SK-MEL-5 (cell line): ENCODE measurements at places on chromosomes 5 and 9. TPM values are rescaled to one million over a fixed set of nuclear protein-coding genes. Genes with fewer than 3 reads are reported as not detected.

DNA sequence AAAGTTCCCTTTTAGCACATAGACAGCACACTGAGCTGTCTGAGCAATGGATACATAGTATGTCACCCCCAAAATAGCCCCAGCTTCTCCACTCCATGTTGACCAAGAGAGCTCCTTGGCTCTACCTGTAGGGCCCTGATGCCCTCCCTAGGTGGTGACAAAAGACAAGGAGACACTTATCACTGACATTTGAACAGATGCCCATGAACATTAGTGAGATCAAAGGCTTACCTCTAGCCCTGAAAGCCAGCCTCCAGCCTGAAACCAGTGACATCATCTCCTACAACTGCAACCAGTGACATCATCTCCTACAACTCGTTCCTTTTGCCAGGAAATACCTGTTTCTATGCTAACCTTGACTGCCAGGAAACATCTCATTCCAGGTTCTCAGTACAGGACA is 122.7 kb downstream of the FSTL4 start:
- no peak for DNase-seq

DNA sequence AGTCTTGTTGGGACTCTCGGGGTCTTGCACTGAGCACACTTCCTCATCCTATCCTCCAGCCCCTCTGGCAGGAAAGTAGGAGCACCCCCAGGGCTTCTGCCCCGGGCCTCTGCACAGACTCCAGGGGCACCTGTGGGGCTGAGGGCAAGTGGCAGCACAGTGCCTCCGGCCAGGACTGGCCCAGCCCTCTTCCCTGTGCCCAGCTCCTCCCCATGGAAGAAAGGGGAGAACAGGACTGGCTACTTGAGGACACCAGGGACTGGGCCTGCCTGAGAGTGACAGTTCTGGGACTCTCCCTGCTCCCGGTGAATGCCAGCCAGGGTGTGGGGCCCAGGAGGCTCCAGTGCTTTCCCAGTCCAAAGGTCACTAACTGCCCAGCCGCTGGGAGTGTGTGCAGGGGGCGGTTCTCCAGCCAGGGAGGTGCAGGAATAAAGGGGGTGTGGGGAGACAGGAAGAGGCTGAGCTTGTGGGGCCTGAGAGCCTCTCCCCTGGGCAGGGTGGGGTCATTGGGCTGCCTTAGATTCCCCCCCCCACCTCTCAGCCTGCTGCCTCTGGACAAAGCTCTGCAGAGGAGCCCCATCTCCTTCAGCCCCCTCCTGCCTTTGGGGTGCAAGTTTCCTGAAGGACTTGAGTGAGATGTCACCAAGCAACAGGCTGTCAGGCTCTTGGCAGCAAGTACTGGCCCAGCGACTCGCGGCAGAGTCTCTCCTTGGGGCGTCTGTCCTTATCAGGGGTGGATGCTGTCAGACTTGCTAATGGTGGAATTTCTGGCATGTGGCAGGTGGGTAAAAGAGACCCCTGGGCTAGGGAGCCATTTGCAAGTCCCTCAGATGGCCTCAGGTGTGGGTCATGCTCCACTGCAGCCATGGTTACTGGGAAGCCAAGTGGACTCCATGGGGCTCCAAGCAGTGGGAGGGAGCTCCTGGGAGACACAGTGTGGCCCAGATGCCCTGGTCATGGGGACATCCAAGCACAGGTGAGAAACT is 19.1 kb upstream of the JADE2 start:
- no peak for DNase-seq

DNA sequence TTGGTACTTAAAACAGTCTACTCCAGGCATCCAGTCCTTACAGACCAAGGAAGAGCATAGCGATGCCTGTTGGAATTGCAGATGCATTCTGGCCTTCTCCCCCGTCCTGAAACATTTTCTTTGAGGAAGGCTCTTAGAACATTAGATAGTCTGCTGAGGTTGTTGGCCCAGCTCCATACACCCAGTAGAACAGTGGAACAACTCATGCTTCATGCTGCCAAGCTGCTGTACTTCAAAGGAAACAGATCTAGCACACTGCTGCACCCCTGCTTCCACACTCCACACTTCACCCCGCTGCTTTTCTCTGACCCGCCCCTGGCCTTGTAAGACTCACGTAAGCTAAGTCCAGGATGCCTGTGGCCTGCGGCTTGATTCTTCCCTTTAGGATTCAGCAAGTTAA is 33.4 kb upstream of the NCS1 start:
- peak; percentile 49 for DNase-seq

DNA sequence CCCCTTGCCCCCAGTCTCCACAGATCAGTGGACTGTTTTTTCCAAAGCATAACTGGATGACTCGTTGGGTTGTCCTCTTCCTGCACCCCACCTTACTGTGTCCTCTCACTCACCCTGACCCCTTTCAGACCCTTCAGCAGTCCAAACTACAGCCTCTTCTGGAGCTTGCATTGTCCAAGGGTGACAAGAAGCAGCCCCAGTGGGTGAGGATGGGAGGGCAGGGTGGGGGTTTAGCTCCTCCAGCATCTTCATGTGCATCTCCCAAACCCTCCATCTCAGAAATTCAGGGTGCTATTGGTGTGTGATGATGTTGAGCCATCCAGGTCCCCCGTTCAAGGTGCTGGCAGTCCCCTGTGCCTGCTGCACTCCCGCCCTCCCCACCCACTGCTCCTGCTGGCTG is 62.4 kb upstream of the COL15A1 start:
- DNase-seq: no peak

GRCh38 chr5:672329-673160 is 20.6 kb downstream of the TPPP start:
- peak; percentile 44 for DNase-seq

NR6A1 gene
- 7.8 and 8.0 TPM in 2 replicates for total RNA-seq

LSM11 gene
- 2.2 and 2.5 TPM in 2 replicates for total RNA-seq

DNA sequence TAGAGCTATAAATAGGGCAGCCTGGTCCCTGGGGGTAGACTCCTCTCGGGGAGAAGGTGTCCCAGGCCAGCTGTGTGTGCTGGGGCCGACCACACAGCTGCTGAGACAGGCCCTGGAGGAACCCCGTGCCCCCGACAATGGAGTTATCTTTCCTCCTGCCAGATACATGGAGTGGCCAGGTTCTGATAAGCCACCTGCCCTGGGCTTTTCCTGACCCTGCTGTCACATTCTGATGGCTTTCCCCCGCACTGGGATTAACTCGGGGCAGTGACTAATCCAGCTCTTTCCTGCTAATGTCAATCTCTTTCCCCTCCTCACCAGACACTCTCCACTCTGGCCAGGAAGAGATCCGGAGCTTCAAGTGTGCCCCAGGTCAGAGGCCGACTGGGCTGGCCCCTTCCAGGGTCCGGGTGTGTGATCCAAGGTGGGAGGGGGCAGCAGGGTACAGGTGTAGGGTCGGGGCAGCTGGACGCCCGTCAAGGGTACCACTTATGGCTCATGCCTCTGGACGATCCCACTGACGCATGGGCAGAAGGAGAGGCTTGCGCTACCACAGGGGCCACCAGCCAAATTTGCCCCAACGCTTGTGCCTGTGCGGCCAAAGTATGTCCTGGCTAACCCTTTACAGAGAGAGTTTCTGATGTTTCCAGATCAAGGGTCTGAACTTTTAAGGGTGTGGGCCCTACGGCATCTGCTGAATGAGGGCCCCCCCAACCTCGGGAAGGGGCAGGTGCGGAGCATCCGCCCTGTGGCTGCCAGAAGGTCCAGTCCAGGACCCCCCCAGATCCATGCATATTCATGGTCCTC is 20.6 kb upstream of the COL5A1 start:
- DNase-seq: no peak

GRCh38 chr9:14139287-14139686 is 174.7 kb downstream of the NFIB start:
- no peak for DNase-seq

GRCh38 chr5:25995209-25995608 is 1043.2 kb downstream of the CDH9 start:
- peak; percentile 64 for DNase-seq

PCDHB2 gene
- 0.95 and 1.8 TPM in 2 replicates for total RNA-seq

NUTM2F gene
- not detected in 2 replicates for total RNA-seq

EGFL7 gene
- 61.5 and 66.9 TPM in 2 replicates for total RNA-seq

PHYHD1 gene
- 4.5 and 5.2 TPM in 2 replicates for total RNA-seq

DNA sequence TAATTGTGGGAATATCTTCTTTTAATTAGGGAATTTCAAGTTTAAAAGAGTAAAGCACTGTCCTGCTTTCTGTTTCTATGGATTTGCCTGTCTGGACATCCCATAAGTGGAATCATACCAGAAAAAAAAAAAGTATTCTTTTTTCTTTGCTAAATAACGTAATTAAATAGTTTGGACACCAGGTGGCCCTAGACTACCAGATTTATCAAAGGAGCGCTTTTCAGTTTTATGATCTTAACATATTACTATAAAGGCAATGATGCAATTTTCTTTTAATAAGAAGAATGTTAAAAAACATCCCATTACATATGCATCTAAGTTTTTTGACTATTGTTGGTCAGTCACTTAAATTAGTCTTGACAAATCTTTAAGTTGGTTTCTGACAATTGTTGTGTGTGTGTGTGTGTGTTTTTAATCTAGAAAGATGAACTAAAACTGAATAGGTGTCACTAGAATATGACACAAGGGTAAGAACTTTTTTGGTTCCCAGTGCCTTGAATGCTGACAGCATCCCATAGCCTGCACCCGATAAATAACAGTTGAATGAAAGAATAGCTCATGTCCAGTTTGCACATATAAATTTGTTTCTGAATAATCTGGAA is 49.5 kb downstream of the C5orf22 start:
- DNase-seq: peak; percentile 79

DNA sequence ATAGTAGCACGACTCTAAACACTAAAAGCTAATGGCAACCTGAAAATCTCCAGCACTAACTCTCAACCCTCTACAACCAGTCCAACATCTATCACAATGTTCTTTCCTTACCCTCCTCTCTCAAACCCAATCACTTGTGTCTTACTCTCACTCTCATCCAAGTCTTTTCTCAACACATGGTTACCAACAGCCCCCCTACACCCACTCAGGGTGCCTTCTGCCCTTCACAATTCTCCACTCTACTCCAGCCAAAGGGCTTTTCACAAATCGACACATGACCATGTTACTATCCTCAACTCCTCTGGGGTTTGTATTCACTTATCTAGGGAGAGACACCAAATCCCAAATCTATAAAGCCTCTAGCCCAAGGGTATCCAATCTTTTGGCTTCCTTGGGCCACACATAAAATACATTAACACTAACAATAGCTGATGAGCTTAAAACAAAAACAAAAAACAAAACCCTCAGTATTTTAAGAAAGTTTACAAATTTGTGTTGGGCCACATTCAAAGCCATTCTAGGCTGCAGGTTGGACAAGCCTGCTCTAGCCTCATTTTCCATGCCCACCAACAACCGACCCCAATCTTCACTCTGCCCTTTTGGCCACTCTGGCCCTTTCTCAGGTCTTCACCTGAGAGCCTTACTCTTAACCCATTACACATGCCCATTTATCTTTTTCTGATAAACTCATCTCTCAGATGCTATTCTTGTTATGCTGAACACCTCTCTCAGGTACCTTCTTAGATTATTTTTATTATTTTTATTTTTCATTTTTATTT is 11.7 kb downstream of the HSPA9 start:
- no peak for DNase-seq

SAXO1 gene
- not detected in 2 replicates for total RNA-seq

CTXN3 gene
- total RNA-seq: not detected in 2 replicates

- no peak for DNase-seq
These were observed 104.7 kb upstream of the PRRC1 start for GRCh38 chr5:127412698-127413097.

EIF4E1B gene
- total RNA-seq: not detected in 2 replicates

GRCh38 chr9:133857639-133858038 is 119.5 kb upstream of the SARDH start:
- DNase-seq: no peak

OMD gene
- not detected in 2 replicates for total RNA-seq

DNA sequence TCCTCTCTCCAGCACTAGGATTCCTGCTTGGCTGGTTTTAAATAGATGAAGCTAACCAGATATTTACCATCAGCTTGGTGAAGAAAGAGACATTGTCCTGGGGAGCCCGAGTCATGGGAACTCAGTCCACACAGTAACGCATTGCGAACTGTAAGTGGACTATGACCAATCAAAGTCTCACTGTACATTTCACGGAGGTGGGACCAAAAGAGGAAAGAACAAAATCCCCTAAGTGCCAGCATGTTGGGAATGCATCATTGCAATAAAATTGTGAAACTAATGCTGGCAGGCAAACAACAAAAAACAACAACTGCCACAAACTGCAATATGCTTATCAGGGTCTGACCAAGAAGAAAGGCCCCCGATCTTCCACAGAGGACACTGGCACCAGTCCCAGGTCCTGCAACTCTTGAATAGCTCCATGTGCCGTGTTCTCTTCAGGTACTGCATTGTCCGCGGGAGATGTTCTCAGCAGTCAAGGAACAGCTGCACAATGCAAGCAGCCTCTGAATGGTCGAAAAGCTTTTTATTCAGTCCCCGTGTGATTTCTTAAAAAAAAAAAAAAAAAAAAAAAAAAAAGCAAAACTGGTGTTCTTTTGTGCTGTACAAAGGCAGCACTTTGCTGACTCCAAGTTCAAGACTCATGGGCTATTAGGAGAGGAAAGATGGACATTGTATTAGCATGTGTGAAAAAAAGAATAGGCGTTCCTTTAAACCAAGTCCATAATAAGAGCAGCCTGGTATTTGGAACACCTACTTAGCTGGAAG is 38.1 kb downstream of the SEMA6A start:
- DNase-seq: peak; percentile 90

ZNF883 gene
- 0.13 and 0.69 TPM in 2 replicates for total RNA-seq

- no peak for DNase-seq
These were observed 76.7 kb downstream of the FGF1 start for GRCh38 chr5:142609142-142609541.

DNA sequence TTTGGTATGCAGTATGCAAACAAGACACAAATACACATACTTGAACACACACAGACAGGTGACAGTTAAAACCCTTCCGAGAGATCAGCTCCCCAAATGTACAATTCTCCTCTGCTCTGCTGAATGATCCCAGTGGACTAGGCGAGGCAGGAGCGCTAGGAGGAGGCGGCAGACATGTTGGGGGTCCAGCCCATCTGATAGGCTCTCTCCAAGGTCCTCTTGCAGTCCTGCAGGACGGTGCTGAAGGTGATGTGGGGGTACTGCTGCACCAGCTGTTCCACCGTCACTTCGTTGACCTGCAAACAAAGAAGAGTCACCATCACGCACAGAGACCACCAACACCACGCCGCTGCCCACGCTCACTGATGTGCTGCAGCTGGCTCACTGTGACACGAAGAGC is 190.8 kb upstream of the EFNA5 start:
- no peak for DNase-seq

OGN gene
- total RNA-seq: not detected in 2 replicates

DNA sequence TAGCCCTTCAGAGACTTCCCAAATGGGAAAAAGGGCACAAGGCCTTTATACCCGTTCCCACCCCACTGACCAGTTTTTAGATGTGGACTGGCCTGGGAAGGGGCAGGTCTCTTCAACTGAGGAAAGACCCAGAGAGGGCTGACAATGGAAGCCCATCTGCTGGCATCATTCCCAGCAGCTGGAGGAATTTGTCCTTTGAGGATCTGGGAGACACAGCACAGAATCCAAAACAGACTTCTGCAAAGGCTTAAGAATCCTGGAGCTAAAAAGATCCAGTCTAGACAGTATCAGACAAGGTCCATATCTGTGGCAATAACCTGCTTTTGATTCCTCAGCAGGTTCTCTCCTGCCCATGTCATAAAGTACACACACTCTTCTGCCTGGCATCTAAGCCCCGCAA is 329.2 kb downstream of the TMEM167A start:
- DNase-seq: no peak
